ENCODE measurements at places on chromosomes 6 and 20.

DNA sequence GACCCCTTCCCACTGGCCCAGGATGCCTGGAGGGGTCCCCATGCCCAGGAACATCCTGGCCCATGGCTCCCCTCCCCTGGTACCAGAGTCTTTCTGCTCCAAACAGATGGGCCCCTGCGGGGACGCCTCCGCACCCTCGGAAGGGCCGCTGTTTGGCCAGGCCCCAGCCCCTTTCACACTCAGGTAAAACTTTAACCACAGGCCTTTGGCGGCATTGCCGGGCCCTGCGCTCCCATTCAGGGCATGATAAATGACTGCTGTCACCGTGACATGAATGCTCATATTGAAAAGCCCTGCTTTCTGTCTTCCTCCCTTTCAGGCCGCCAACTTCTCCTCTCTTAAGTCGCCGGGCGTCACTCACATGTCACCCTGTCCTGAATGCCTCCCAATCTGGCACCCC is 141.5 kb upstream of the TOP1 start:
- DNase-seq, result no peak

DNA sequence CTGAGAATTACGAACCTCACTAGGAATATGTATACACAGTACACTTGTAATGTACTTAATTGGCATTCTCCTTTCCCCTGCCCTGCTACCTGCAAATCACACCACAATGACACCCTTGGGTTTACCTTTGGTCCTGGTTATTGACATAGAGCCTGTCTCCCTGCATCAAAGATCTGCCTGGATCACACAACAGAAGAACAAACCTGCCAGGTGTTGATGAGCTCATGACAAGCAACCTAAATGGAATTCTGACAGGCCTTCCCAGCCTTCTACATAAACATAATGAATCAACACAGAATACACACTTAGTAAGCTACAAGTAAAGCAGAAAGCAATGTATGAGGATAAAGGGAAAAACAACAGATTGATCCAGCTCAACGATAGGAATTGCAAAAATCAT is 95.6 kb downstream of the HDGFL1 start:
- DNase-seq, result no peak

DNA sequence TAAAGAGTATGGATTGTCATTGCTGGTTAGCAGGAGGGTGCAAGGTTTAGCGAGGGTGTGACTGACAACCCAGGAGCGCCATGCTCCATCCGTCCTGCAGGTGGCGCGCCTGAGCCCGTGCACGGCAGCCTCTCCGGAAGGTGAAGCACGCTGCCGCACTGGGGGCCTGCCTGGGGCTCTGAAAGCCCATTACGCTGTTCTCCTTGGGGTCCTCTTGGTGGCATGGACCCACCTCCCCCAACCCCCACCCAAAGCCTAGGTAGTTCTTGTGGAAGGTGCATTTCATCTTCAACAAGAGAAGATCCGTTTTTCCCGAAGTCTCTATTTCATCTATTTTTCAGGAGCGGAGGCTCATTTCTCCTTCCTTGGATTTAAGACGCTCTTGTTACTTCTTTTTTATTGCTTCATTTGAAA is 197.4 kb upstream of the KCNG1 start:
- DNase-seq, result peak; percentile 74

DNA sequence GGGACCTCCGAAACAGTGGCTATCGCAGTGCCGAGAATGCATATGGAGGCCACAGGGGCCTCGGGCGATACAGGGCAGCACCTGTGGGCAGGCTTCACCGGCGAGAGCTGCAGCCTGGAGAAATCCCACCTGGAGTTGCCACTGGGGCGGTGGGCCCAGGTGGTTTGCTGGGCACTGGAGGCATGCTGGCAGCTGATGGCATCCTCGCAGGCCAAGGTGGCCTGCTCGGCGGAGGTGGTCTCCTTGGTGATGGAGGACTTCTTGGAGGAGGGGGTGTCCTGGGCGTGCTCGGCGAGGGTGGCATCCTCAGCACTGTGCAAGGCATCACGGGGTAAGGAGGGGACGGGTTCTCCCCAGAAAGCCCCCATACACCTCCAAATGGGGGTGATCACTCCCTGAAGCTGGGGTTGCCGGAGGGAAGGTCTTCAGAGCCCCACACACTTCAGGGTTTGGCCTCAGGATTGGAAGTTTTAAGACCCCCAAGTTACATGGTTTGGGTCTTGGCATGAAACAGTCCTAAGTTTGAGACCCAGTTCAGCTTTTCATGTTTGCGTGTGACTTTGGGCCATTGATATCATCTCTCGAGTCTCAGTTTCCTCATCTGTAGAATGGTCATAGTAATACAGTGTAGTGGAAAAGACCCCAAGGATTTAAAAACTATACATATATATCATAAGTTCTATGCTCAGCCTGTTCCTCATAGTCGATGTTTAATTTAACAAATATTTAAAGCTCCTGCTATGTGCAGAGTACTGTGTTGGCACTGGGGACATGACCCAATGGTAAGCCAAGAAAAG is 4.3 kb downstream of the BPIFB4 start:
- DNase-seq, result no peak

- no peak for DNase-seq
These were observed 17.7 kb upstream of the COX7A2 start for GRCh38 chr6:75261299-75261698.

- peak; percentile 75 for DNase-seq
These were observed at the start of gene SCRT2 for GRCh38 chr20:675453-676314. Gene SCRT2, minus strand, starts transcription at chr20:675802. Its CDS starts 201 bp downstream, at chr20:675601.

Data from activated CD4-positive, alpha-beta memory T cell treated with anti-CD3 and anti-CD28 coated beads for 36 hours (primary cell).